CD4-positive, alpha-beta T cell (primary cell): ENCODE measurements at places on chromosomes 7 and 10.
A peak's percentile ranks its signal among the peaks of the same experiment; 100 is the strongest.

GRCh38 chr7:45721686-45722598 is 147.8 kb downstream of the ADCY1 start:
- DNase-seq, result no peak

DNA sequence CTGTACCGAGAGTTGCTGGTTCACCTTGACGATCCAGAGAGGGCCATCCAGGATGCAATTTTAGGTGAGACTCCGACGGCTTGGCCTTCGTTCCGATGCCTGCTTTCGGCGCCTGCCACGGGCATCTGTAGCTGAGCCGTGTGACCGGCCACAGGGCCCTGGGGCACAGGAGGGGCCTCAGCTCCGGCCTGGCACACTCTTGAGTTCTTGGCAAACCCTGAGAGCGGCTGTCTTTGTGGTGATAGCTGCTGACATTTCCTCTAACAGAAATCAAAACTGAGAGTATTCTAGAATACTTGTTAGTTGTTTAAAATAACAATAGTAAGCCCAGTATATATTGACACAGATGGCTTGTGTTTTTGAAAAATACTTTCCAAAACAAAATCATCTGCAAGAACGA is 52.2 kb upstream of the SUN1 start:
- no peak for DNase-seq

GRCh38 chr7:74026903-74027682 is 880 bp upstream of the ELN start:
- DNase-seq, result peak; percentile 39

DNA sequence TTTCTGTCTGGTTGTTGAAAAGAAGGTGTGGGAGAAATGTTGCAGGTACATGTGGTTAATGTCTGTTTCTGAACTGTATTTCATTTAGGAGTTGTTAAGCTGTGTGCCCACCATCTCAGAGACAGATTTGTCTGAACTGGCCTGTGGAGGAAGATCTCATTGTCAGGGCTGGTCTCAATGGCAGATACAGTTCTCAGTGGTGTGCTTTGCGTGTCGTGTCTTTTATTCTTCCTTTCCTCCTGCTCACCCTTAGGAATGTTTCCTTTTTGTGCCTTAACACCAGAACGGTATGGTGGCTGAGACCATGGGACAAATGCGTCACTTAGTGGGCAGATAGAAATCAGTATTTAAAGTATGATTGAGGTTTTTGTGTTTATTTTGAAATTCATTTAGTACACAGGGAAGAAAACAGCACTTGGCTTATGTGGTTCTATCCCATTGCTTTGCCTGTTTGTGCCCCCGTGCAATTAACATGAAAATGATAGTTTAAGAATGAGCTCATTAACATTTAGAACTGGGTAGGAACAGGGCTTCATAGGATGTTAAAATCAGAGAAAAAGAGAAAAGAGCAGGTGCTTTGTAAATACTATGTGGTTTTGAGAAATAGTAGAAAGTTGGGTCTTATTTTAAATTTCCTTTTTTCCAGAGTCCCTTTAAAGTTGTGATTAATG is 112.6 kb downstream of the AUTS2 start:
- no peak for DNase-seq

- DNase-seq, result no peak
Observed at GRCh38 chr7:100567751-100568175, 5.9 kb downstream of the SAP25 start.

DNA sequence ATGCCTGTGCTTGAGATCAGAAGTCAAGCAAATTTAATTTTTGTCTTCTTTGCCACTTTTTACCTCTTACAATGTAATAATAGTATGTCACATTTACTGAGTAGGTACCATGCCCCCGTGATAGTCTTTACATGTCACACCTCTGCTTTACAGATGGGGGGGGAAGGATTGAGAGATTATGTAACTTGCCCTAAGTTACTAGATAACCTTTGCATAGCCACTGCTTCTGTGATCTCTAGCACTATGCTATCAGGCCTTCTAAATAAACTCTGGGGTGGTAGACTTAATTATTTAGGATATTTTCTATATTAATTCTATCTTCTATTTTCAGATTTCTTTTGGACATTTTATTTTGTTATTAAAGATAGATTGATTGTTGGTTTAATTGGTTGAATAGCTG is 514.4 kb downstream of the SUGCT start:
- DNase-seq, result no peak

DNA sequence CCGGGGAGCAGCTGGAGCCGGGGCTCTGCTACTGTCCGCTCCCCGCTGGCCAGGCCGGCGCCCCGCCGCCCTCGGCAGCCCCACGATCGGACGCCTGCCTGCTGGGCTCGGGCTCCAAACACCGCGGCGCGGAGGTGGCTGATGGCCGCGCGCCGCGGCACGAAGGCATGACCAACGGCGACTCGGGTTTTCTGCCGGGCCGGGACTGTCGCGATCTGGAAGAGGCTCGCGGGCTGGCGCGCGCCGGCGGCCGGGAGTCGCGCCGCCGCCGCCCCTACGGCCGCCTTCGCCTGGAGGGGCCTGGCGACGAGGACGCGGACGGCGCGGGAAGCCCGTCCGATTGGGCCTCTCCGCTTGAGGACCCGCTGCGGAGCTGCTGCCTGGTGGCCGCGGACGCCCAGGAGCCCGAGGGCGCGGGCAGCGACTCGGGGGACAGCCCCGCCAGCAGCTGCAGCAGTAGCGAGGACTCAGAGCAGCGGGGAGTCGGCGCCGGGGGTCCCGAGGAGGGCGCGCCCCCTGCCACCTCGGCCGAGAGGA is 570 bp downstream of the TBC1D12 start:
- DNase-seq, result peak; percentile 14

- no peak for DNase-seq
Observed at GRCh38 chr7:116576350-116577319, 51.8 kb downstream of the CAV1 start.

DNA sequence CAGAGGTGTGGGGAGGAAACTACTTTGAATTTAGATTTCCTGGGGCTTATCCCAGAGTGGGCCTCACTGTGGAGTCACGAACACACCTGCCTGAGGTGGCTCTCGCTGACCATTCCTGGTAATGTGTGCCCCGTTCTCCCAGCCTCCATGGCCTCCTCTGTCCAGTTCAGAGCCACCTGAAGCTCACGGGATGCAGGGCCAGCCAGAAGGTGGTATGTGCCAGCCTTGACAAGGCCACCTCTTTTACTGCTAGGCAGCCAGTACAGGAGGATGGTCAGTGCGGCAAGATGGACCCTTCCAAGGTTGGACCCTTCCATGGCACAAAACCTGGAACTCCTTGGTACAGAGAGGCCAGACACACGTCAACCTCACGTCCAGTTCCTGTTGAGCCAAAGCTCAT is 210.3 kb downstream of the DNAJB6 start:
- DNase-seq, result no peak

DNA sequence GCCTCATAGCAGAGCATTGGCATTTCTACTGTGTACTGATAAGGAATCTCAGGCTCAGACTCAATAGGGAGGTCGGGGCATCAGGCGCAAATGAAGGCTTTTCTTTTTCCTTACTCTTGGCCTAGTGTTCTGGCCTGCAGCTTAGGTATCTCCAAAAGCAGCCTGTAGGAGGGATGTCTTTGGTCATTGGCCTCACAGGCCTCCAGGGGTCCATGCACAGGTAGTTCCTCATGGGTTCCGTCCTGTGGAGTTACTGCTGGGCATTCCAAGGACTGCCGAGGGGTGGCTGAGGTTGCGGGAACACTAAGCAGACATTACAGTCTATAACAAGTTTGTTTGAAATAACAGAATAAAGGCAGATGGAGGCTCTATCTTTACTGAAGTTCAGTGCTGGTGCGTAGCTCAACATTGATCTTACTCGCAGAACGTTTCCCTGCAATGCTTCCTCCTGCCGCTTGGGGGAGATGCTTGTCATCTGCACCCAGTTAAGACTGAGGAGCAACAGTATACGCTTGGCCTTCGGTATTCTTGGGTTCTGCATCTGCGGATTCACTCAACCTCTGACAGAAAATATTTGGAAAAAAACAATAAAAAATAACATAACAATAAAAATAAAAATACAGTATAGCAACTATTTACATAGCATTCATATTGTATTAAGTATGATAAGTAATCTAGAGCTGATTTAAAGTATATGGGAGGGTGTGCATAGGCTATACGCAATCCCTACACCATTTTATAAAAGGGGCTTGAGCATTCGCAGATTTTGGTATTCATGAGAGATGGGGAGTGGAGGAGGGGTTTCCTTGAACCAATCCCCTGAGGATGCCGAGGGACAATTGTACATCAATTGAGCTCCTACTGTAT is 58.9 kb downstream of the SH2D4B start:
- DNase-seq, result peak; percentile 8

DNA sequence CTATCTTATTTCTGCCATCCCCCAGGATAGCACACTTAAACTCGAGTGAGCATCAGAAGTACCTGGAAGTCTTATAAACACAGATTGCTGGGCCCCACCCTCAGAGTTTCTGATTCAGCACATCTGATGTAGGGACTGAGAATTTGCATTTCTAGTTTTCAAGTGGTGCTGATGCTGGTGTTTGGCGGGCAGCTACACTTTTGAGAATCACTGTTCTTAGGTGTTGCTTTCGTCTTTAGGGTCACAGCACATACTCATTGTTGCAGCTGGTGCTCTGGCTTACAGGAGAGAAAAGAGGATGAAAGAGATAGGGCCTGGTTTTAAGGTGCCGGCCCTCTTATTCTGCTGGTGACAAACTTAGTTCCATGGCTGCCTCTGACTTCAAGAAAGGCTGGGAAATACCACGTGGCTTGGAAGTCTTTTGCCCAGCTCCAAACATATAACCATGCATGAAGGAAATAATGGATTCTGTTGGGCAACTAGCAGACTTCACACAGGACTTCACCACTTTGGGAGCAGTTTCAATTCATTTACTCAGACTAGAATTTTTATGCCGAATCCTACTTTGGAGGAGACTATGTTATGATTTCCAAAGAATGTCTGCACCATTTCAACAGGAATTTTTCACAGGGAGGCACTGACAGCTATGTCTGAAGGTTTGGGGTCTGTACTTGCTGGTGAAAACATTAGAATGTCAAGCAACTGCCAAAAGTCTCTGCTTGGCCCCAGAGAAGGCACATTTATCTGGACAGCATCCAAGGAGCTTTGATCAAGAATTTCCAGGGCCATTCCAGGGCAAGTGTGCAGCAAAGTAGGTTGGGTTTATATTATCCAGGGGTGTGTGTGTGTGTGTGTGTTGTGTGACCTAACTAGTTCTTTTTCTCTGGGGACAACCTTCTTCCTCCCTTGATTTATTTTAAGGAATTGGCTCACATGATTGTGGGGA is 6.9 kb upstream of the MINDY4 start:
- no peak for DNase-seq

GRCh38 chr10:44911081-44911540 is at the start of gene TMEM72:
Gene TMEM72, plus strand, starts transcription at chr10:44911337. Its CDS starts 176 bp downstream, at chr10:44911513.
- DNase-seq, result no peak

- DNase-seq, result no peak
Observed at GRCh38 chr7:128014811-128015210, 16.4 kb downstream of the LRRC4 start.

GRCh38 chr7:27148756-27149641 is 1.4 kb upstream of the HOXA6 start:
- DNase-seq, result no peak

DNA sequence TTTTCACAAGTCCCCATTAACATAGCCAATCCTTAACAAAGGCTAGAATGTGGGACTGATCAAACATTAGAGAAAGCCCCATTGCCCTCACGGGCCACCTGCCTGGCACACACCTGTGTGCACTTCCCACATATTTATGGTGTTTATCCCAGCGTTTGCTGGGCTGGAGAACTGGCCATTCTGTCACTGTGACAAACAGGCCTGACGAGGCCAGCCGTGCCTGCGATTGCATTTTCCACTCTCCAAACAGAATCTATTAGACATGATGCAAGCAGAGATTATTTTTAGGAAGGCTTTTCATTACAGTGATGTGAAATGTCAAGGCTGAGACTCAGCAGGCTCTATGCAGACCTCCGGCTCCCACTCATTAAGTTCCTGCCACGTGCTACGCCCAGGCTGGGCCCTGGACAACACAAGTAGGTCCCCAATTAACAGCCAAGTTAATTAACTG is 20.4 kb downstream of the PTPRN2 start:
- DNase-seq, result no peak

GRCh38 chr10:21746118-21746517 is 212.1 kb downstream of the MLLT10 start:
- no peak for DNase-seq

- DNase-seq, result no peak
Observed at GRCh38 chr10:356452-356851, 221.2 kb downstream of the ZMYND11 start.

- DNase-seq, result no peak
Observed at GRCh38 chr7:153886506-153887441, 165.4 kb upstream of the DPP6 start.

GRCh38 chr7:111090846-111091245 is at the start of gene LRRN3:
Gene LRRN3, plus strand, starts transcription at chr7:111091127. Its CDS starts 31,646 bp downstream, at chr7:111122773.
- peak; percentile 22 for DNase-seq

- DNase-seq, result no peak
Observed at GRCh38 chr7:116337800-116338199, 127.5 kb downstream of the TES start.

GRCh38 chr7:23759671-23760391 is 49.8 kb downstream of the STK31 start:
- DNase-seq, result no peak

- no peak for DNase-seq
Observed at GRCh38 chr7:142892951-142893350, 7.4 kb upstream of the TRPV6 start.

DNA sequence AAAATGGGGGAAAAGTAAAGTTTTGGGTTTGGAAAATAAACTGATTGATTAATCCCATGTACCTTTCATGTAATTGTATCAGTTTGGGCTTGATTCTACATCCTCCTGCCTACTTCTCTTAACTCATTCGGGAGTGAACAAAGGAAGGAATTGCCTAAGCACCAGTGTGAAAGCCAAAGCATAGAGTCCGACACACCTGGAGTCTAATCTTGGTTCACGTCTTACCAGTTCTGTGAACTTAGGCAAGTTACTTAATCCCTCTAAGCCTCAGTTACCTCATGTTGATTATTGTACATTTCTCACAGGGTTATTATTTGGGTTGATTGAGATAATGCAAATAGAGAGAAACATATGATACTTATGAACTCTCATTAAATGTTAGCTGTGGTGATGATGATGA is 41.1 kb upstream of the PRPS1L1 start:
- no peak for DNase-seq

- no peak for DNase-seq
Observed at GRCh38 chr7:70072220-70072619, 473.9 kb downstream of the AUTS2 start.

DNA sequence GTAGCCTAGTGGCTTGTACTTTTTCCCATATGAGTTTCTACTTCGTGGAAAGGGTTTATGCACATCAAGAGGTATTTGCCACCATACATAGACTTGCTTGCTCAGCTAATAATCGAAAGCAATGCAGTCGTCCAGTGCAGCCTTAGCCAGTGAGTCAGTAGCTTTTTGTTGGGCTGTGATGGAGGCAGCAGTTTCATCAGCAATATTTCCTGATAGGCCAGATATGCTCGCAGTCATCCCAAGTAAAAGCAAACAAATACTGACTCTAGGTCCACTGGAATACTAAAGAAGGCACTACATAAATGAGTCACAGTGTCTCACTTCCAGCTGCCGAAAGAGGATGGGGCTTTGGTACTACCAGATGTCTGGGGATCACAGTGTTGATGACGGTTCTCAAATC is 2.1 kb upstream of the BNIP3 start:
- no peak for DNase-seq
